ENCODE measurements at places on chromosomes 7 and 10.

DNA sequence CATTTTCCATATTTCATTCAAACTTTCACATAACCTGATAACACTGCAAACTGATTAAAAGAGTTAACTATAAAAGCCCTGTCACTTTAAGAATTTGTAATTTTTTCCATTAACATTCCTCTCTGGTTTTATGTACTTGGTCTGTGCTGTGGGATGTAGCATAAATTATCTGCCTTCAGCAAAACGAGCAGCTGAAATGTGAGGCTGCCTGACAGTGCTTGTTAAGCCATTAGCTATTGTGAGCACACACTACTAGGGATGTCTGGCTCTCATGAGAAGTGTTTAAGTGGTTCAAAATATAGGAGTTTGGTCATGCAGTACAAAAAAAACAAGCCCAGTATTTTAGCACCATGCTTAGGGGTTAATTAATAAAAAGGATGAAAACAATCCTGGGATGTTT lies 63.0 kb downstream of the HOXA1 start:
- no peak for DNase-seq

GRCh38 chr7:128405471-128406313 lies 4.1 kb downstream of the IMPDH1 start:
- peak; percentile 62 for DNase-seq

- DNase-seq: no peak
Observed at GRCh38 chr7:151902311-151902710, 25.4 kb upstream of the PRKAG2 start.

DNA sequence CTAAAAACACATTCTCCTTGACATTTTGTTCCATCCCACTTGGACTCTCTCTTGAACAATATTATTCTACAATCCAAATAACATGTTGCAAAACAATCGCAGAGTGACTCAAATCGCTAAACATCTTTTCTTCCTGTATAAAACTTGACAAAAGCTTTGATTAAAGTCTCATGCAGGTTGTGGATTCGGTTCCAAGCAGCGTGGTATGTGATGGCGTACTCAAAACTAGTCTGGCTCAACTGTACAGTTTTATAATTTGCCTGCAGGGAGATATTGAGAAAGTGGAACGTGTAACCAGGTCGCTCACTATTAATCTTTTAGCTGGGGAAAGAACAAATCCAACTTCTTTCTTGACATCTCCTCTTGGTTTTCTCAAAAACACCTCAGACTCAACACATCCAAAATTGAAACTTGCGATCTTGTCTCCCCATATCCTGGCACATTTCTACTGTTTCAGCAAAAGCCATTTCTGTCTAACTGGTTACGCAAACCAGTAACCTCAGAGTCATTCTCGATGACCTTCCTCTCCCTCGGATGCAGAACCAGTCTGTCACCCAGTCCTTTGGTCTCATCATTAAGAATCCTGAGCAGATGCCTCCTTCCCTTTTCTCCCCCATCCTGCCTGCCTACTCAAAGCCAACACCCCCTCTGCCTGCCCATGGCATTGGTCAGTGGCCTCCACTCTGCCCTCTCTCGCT lies 100.1 kb downstream of the CACNB2 start:
- no peak for DNase-seq

- DNase-seq: no peak
Observed at GRCh38 chr10:50512743-50513416, 110.9 kb downstream of the SGMS1 start.

DNA sequence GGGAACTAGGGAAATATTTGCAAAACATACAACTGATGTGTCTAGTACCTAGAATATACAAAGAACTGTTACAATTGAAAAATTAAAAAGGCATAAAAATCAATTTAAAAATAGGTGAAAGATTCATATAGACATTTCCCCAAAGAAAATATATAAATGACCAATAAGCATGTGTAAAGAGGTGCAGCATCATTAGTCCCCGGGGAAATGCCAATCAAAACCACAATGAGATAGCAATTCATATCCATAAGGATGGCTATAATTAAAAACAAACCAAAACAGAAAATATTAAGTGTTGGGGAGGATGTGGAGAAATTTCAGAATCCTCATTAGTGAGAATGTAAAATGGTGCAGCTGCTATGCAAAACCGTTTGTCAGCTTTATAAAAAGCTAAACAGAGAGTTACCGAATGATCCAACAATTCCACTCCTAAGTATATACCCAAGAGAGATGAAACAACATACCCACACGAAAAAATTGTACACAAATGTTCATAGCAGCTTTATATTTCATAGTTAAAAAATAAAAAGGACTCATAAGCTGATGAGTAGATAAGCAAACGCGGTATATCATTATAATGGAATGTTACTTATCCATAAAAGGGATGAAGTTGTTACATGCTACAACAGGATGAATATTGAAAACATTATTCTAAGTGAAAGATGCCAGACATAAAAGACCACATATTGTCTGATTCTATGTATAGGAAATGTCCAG lies 210.1 kb upstream of the INHBA start:
- DNase-seq: no peak

- no peak for DNase-seq
Observed at GRCh38 chr10:48536156-48536500, 68.7 kb downstream of the ARHGAP22 start.

GRCh38 chr10:113858541-113858940 lies 4.1 kb downstream of the NHLRC2 start:
- no peak for DNase-seq

- no peak for DNase-seq
Observed at GRCh38 chr7:151941009-151941408, 15.2 kb upstream of the GALNTL5 start.

DNA sequence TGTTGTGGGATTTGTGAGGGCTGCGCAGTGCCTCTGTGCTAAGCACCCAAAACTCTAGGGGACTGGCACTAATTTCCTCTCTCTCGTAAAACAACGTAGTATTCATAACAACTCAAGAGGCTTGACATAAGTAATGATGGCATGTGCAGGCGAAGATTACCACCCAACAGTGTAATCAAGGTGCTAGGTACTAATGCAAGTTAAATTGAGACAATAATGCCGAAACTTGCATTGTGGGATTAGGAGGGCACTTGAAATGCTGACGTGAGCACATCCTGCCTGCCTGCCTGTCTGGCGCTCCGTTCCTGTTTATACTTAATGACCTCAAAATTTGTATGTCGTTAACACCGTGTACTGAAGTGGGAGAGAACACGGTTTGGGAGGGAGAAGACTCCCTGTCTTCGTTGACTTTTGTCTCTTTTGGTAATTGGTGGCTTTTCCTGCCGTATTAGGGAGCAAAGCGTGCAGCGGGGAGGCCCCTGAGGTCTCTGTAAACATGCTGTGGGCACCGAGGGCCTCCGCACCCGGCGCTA lies 139.0 kb downstream of the MGMT start:
- DNase-seq: no peak

DNA sequence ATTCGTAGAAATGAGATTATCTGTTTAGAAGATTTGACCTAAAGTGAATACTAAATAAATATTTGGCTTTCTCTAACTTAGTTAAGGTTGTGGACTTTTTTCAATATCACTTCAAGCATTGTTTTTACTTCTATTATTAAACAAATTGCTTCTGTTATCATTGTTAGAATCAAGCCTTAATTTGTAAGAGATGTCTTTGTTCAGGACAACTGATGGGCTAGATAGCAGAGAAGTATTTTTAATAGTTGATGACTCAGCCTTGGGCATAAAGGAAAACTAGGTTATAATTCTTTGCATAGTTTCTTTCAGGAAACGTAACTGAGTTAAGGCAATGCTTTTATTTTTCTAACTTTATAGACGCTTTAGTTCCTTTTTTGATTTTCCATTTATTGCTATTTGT lies 128.8 kb upstream of the SMIM30 start:
- no peak for DNase-seq

DNA sequence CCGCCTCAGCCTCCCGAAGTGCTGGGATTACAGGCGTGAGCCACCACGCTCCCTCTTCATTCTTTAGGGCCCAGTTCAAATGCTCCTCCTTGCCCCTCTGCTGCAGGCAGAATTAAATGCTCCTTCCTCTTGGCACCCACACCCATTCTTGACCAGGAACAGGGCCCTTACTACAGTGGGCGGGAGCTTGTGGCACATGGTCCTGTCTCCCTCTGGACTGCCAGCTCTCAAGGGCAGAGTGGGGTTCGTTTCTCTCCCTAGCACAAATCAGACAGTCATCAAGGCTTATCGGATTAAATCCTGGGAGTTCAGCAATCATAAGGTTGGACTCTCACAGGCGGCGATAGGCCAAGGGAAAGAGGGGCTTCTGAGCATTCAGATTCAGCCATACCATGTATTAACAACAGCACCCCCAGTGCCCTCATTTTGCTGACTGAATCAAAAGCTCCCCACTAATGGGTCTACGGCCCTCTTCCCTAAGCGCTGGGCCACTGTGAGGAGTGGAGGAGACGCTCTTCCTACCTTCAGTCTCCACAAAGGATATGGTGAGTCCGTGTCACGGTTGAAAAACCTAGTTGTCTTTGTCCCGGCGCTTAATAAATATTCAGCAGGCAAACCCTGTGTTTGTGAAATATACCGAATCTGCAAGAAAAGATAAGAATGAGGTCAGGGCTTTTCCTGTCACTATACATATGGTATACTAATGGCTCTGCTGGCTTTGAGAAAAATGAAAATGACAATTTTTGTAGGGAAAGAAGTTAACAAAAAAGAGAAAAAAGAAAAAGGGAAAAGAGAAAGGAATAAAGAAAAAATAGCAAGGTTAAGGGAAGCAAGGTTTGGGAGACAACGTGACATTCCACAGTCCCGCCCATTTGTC lies 107.4 kb downstream of the CLEC2L start:
- DNase-seq: no peak

DNA sequence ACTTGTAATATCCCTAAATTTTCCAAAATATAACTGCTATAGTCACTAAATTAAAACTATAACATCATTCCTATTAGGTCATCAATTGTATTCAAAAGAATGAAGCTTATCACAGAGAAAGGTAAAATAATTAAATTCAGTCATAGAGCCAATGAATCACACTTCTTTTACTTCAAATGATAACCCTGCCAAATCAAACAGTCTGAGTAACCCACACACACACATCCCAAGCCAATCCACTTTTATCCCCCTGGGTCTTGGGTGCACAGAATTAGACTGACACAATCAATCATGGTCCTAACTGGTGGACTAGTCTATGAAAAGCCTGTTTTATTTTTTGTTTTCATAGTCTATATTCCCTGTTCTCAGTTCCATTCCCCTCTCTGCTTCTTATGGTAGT lies 25.6 kb downstream of the CTNNA3 start:
- no peak for DNase-seq

DNA sequence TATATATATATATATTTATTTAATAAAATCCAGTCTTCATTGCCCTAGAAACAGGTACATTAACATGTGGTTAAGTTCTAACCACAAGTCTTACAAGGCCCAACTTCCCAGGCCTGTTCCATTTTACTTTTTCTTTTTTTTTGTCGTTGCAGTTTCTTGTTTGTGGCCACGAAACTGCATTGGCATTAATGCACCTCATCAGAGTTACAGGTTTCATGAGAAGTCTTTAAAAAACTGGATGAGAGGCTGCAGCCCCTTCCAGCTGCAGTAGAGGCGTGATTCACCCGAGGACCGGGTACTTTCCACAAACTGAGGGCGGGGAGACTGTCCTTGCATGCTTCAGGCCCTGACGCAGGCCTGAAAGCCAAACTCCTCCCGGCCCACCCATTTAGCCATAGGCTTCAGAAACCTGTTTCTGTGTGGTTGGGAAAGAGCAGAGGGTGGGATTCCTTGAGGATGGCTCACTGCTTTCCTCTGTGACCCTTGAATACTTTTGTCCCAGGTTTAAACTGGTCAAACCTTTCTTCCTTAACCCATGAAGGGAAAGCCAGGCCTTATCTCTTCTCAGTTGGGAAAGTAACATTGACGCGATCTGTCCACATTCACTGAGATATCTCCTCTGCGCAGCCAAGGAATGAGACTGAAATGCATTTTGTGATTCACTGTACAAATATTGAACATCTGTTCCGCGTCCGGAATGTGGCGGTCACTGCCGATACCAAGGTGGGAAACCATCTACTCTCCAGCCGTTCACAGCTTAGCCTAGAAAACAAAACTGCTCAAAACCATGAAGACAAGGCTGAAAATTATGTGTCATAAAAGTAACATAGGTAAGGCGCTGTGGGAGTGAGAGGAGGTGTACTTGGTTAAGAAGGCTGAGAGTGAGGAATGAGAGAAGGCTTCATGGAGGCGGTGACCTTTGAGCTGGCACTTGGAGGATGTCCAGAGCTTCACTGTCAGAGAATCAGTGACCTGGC lies 311.7 kb downstream of the GATA3 start:
- peak; percentile 46 for DNase-seq

- no peak for DNase-seq
Observed at GRCh38 chr10:119503821-119504220, 38.7 kb downstream of the RGS10 start.

GRCh38 chr7:92648067-92648466 lies 57.9 kb upstream of the FAM133B start:
- DNase-seq: no peak

DNA sequence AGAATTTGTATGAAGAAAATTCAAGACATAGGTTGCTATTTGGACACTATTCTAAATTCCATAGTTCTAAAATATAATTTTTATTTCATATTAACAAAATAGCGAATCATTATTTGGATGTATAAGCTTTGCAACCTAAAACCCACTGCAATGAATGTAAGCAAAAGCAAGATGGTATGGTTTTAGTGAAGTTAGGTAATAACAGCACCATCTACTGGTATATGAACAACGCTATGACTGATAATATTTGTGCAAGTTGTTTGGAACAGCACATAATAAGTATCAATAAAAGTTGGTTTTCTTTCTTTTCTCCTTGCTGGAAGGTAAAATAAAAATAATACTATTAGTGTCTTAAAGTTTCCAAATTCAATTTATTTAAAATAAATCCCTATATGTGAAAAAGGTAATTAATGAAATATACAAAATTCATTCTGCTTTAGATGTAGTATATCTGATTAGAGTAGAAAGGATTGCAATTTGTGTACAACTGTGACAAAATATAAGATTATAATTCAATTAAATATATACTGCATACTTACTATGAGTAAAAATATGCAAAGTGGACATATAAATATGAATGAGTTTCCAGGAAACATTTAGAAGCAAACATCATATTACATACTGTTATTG lies 79.0 kb upstream of the LSM8 start:
- no peak for DNase-seq

- DNase-seq: no peak
Observed at GRCh38 chr10:120715171-120715570, 136.0 kb upstream of the WDR11 start.
